EL (cell line): ENCODE measurements at places on chromosomes 7 and 10.

DNA sequence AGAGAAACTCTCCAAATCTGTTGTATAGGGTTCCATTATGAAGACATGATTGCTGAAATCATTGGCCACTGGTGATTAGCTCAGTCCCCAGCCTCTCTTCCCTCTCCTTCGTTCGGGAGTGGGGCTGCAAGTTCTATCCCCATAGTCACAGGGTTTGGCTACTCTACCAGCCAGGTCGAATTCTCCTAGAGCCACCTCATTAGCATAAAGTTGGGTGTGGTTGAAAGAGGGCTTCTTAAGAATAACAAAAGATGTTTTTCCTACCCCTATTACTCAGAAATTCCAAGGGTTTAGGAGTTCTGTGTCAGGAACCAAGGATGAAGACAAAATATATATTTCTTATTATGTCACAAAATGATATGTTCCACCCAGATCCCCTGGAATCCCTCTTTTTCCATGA lies 166.2 kb upstream of the YAE1 start:
- no peak for DNase-seq

DNA sequence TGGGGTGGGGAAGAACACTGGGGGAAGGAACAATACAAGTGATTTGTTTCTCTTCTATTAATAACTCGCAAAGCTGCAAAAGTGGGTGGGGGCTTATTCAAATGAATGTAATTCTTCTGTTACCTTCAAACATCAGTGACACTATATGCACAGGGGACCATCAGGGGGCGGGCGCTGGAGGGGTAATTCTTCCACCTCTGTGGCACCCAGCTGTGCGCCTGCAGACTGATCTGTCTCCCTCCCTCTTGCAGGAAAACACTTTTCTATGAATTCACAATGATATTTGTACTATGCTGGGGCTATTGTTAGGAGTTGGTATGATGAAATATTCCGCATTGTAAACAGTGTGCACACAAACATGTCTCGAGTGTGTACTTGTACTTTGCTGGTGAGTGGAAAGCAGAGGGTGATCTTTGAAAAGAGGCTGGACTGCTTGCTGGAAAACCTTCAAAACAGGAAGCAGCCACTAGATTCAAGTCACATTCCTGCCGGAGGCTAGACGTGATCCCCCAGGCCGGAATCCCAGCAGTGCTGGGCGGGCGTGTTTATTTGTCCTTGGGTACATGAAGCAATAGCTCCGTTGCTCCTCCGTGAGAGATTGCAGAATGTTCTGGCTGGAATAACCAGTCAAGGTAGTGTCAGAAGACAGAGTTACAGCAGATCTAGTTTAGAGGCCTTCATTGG lies 15.8 kb upstream of the BNIP3 start:
- peak; percentile 75 for DNase-seq

DNA sequence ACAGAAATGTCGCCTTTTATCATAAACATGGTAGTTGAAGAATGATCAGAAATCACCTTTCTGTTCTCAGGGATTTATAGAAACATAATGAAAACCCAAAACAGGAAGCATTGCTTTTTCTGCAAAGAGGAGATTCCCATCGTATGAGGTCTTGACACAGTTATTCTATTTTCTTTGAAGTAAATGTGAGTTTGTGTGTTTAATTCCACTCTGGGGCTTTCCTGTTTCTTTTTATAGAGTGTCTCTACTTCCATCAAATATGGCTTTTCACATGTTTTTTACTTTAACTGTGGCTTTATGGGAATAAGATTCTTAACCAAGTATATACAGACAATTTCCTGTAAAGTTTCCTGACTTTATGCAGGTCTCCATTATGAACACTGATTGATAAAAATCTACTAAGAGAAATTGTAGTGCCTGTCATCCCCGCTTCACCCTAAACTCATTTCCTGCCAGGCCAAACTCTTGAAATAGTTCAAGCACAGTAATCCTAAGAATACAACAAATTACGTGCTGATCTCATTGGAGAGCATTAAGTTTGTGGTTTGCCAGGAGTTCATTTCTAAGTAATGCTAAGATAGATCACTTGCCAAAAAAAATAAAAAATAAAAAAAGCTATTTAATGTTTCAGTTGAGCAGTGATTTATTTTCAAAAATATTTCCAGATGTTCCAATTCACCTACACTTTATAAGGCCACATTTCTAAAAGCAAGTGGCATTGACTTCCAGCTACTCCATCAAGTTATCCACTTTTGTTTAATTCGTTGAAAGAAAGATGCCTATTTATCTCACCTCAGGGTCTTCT lies 52.2 kb upstream of the SEC61G start:
- peak; percentile 84 for DNase-seq

GRCh38 chr7:92949748-92950147 lies 113.4 kb upstream of the CDK6 start:
- no peak for DNase-seq

- no peak for DNase-seq
These were observed 13.7 kb downstream of the LIPA start for GRCh38 chr10:89237849-89238248.

DNA sequence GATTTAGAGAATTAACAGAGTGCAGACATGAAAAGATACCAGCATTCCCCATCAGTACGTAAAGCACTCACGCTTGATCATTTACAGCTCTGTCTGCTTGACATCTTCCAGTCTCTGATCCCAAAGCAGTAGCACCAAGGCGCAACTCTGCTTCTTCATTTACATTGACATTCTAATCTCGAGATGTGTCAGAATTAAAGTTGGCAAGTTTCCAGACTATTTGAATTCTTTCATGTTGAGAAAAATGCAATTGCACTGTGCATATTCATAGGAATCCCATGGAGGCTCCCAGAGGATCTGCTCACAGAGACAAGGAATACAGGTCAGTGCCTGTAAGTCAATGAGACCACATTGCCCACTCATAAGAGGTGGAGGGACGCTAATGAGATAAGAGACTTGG lies 183.9 kb downstream of the LRRN3 start:
- peak; percentile 15 for DNase-seq

DNA sequence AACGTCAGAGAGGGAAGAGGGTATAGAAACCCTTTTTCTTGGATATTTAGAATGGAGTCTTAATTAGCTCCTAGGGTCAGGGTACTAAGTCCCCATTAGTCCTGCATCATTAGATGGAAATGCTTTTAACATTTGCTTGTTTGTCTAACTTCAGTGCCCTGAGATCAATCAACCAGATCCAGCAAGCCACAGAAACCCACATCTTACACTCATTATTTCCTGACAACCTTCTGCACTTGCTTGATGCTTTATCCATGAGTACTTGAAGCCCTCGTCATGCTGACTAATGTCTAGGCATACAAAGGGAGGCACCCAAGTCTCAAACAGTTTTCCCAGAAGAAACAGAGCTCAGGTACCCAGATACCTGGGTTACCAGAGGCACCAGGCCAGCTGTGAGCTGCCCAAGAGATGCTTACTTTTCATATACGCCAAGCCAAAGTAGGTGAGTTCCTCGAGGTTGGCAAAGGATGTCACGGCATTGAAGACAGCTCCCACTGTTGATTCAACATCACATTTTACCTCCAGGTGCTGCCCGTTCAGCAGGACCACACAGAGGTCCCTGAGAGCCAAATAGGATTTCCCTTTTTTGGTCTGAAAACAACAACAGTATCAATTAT lies 42.7 kb downstream of the FRMPD2 start:
- no peak for DNase-seq

DNA sequence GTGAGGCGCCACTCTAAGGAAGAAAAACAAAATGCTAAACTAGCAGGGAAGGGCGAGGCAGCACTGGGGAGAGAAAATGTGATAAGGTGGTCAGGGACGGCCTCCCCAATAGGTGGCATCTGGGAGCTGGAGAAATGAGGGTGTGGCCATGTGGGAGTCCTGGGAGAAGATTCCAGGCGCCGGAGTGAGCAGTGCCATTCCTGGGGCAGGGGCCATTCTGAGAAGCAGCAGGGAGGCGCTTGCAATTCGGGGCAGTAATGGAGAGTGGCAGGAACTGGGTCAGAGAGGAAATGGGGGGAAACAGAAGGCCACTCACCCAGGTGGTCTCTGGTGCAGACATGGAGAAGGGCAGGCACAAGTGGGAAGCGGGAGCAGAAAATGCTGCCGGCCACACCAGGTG lies 61.8 kb upstream of the LRRC18 start:
- no peak for DNase-seq

DNA sequence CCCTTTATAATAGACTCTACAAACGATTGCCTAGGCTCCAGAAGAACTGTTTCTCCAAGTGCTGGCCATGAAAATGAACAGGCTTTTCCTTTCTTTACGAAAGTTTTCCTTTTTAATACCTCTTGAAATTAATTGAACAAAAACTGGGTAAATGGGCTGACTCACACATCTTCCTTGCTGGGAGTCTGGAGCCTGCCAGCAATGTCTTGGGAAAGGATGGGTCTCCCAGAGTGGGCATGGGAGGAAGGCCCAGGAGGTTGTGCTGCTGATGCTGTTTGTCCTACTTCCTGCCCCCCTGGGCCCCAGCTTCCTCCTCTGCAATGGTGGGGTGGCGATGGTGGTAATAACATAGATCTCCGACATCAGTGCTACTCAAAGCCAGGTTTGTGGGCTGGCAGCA lies 174.1 kb downstream of the RPS24 start:
- DNase-seq: no peak

DNA sequence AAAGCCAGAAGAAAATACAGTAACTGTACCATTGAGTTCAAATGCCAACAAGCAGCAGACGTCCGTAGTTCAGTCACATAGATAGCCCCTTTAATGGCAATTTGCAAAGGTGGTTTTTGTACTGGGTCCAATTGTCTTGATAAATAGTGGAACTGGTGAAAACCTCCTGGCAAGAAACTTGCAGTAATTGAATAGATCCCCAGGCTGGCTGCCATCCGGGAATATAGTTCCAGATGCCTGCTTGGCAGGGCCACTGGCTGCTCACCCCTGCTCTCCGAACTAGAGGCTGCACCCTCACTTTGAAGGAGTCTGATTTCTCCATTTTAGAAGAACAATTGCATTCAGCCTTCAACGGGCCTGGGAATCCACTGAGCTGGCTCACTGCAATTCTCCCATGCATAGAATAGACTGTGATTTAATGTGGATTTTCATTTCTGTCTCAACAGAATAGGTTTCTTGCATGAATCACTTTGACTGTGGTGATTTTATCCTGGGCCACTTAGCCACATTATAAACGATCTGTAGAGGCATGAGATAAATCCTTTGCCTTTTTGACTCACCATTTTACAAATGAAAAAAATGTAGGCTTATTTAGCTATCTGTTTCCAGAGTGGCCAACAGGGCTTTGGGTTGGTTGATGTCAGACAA lies 35.9 kb upstream of the ELMO1 start:
- no peak for DNase-seq

- no peak for DNase-seq
These were observed 114.1 kb upstream of the SORCS3 start for GRCh38 chr10:104527013-104527412.

- DNase-seq: no peak
These were observed 391.3 kb downstream of the CCSER2 start for GRCh38 chr10:84719687-84720086.

DNA sequence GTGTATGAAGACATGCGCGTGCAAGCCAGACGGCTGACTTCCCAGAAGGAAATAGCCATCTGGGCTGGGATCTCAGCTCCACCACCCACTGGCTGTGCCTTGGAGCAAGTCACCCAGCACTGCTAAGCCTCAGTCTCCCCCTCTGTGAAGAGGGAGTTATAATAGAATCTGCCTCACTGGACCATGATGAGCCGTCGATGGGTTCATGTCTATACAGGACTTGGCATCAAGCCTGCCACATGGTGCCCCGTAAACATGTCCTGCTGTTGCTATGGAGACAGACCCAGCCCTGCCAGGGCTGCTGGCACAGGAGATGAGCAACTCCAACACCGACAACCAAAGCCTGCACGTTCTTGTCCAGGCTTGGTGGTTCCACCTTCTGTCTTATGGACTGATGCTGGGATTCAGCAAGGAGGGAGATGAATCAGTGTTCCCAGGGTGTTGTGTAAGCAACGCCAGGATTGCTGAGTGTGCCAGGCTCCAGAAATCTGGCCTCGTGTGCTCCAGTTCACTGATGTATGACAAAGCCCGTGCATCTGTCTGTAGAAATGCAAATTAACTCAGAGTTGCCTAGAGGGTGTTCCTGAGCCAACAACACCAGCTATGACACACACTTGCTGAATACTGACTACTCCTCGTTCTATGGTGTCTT lies 5.6 kb downstream of the GPR15LG start:
- peak; percentile 34 for DNase-seq

- DNase-seq: no peak
These were observed 19.7 kb downstream of the PDGFA start for GRCh38 chr7:499853-500485.

- no peak for DNase-seq
These were observed 101.5 kb downstream of the CHCHD3 start for GRCh38 chr7:132980402-132980801.

- no peak for DNase-seq
These were observed 1187.2 kb downstream of the XPNPEP1 start for GRCh38 chr10:108736111-108736510.

DNA sequence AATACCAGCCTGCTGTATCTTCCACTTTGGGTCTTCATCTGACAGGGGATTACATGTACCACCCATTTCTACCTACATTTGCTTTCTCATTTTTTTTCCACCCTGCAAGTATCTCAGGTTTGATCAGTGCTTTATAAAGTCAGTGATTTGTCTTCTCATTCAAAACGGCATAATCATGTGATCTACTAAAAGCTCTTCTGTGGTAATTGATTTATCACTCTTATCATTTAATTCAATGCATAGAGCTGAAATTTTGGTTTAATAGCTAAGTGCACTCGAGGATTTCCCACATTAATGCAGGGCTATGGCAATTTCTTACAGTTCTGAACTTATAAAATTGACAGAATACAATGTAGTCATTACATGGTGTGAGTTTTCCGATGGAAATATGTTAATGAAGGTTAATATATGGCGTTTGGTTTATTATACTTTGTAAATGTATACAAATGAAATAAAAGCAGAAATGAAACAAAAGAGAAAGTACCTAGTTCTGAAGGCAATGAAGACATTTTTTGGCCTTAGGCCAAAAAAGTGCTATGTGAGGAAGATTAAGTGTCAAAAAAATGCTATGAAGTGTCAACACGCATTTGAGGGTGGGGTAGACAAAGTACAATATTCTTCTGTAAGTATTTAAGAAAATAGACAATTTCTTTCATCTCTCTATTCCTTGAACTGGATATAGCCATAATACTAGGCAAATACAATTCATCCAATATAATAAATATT lies 457.3 kb downstream of the ETV1 start:
- no peak for DNase-seq

DNA sequence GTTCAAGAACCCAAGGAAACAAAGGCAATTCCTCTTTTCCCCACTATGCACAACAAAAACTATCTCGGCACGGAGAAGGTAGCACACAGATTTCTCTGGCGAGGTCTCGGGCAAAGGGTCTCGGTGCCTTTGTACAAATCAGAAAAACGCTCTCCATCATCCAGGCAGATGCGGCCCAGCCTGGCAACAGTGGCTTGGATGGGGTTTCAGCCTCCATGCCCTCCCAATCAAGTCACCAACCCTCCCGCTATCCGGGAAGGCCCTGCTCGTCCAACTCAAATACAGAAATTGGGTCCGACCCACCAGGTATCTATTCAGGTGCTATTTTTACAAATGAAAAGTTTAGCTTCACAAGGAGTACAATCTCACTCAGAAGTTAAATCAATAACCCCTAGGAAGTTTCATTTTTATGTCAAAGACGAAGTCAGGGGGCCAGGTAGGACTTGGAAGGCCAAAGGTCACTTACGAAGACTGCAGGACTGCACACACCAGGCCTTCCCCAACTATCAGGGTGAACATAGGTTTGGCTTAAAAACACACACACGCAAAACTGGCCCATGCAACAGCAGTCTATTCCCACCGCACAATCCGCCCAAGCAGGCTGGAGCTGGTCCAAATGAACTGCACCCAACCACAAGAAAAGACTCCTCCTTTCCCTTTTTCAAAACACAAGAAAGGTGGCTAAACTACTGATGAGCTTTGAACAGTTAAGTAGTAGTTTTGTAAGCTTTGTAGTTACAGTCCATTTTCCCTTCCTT lies 43.0 kb downstream of the GNA12 start:
- DNase-seq: no peak
